ENCODE measurements at places on chromosomes 11 and 22.

GRCh38 chr11:96367342-96367741, 22.4 kb downstream of the CCDC82 start:
- DNase-seq: no peak

GRCh38 chr22:19434401-19434800, 2.1 kb downstream of the MRPL40 start:
- no peak for DNase-seq

GRCh38 chr11:120183701-120184141, 27.1 kb upstream of the OAF start:
- DNase-seq: no peak

DNA sequence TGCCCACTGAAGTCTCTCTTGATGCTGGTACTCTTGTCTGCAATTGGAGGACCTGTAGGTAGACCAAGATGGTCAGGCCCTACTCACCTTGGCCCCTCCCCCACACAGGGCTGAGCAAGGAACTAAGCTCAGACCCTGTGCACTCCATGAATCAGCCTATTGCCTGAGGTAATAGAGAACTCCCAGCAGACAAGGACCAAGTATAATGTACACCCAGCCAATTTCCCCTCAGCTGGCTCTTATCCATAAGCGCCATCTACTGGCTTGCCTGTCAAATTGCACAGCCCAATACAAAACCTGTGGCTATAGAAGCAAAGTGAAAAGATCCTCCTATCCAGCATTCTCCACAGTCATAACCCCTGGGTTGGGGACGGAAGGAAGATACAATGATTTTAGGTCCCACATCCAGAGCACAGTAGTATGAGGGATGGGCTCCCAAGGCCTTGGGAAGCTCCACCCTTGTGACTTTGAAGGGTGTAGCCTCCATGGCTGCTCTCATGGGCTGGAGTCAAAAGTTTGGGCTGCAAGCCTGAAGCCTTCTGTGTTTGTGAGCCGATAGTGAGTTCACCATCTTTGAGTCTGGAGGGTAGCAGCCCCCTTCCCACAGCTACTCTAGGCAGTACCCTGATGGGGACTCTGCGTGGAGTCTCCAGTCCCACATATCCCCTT, 56.0 kb downstream of the GLYATL2 start:
- peak; percentile 89 for DNase-seq

DNA sequence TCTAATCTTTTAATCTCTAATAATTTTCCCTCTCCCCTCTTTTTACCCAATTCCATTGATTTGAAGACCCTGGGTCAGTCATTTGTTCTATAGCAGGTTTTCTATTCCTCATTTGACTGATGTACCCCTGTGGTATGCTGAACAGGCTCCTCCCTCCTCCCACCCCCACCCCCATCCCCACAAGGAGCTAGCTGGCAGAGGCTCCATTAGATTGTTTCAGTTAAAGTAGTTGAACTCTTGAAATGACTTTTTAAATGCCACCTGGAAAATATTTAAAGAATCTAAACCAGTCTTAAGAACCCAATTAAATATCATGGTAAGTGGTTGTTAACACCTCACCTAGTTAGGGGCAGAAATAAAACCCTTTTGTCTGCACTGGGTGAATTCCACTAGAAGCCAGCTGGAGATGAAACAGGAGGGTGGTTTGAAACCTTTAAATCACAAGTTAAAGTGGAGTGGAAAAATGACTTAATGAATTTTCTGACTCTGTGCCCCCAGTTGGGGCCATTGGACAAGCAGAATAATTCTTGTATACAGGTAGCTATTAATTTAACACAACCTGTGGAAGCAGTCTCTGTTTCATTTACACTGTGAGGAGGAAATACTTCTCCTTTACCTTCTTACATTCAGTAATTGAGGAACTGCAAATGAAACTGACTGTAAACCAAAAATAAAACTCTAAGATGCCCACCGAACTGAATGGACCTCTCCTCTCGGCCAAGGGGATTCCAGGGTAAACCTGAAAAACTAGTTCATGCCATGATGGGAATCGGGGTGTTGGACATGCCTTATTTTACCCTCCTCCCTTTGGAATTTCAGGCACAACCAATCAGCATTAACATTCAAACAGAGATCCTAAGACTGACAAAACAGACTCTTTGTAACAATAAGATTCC, 30.7 kb downstream of the PRR5L start:
- DNase-seq: no peak

DNA sequence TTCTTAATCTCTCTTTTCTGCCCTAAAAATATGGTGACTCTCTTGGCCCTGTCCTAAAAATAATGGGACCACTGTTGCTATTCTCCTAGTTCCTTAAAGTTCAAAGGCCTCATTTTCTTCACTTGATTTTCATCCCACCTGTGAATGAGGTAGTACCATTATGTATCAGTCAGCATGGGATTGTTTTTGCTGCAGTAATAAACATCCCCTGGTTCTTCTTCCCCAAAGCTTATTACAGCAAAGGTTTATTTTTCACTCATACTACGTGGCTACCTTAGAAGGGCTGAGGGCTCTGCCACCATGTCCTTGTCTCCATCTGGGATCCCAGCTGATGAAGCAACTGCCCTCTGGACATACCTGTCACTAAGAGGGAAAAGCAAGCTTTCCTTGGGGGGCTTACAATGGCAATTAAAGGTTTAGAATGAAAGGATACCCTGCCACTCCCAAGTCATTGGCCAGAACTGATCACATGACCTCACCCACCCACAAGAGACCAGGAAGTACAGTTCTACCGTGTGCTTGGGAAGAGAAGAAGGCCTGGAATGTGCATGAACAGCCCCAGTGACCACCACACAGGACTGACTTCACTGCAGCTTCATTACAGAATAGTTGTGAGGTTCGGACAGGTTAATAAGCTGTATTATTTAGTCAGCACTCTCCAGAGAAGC, 7.8 kb downstream of the TTC38 start:
- no peak for DNase-seq

- DNase-seq: no peak
These were observed 81.3 kb upstream of the CADM1 start for GRCh38 chr11:115585361-115586024.

DNA sequence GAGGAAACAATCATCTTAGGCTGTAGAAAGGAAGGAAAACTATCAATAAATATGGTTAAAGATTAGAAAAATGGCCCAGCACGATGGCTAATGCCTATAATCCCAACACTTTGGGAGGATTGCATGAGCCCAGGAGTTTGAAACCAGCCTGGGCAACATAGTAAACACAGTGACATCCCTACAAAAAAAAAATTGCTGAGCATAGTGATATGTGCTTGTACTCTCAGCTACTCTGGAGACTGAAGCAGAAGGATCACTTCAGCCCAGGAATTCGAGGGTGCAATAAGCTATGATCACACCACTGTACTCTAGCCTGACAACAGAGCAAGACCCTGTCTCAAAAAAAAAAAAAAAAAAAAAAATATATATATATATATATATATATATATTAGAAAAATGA, 54.9 kb downstream of the ARFGAP2 start:
- DNase-seq: no peak

DNA sequence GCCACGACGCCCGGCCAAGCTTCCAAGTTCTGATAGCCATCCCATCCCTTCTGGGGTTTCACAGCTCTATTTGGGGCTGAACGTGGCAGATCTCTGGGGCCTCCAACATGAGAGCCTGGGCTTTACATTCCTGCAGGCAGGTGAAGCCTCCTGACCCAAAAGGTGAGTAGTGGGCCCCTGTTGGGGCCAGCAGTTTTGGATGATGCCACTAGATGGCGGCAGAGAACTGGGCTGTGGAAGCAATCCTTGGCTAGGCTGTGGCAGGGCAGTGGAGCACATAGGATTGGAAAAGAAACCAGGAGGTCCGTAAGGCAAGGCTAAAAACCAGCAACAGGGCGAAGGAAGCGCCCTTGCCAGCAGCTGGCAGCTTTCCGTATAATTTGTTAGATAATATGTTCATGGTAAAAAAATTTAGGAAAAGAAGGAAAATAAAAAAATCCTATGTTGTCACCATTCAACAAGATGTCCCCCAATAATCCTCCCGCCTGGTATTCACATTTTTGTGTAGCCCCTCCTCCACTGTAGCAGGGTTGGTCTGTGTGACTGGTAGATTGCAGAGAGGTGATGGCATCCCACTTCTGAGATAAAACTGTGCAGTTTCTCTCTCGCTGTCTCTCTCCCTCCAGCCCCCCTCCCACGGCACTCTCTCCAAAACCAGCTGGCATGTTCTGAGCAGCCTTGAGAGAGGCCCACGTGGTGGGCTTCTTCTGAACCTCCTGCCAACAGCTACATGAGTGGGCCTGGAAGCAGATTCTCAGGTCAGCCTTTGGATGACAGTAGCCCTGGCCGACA, 43.6 kb upstream of the OR4B1 start:
- DNase-seq: no peak

DNA sequence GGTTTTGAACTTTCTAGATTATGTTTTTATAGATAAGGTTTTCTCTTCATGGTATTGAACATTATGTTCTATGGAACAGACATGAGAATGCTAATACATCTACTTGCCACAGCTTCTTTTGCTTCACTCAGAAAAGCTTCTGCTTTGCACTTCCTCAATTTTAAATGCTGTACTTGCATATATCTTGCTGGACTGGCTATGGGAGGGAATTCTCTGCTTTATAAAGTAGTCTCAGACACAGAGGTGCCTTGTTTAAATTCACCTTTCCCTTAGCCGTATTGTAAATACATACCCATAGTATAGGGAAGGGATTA, 173.9 kb downstream of the DDX10 start:
- DNase-seq: no peak

DNA sequence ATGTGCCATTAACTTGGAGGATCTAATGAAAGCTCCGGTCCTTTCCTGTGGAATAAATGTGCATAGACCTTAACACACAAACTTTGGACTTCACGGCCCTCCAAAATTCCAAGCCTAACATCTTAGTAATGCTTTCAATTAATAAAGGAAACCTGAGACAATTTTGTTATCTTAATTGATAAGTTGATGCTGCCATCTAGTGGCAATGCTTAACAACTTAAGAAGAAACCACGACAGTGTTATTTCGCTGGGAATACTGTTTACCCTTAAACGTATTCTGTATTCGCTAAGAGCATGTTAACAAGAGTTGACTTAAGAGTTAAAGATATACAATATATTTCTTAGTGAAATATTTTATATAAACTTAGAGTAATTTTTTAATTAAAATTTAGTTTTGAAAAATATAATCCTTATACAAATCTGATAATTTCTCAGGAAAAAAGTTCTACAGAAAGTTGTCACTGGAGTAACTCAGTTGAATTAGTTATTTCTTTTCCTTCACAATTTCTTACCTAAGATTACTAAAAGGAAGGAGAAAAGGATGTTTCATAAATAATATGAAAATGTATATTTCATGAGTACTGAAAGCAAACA, 35.0 kb upstream of the OR9G4 start:
- DNase-seq: no peak

- no peak for DNase-seq
These were observed 115.0 kb downstream of the TMPRSS5 start for GRCh38 chr11:113591117-113591516.

- DNase-seq: no peak
These were observed 55.1 kb downstream of the AAMDC start for GRCh38 chr11:77876045-77876444.

- no peak for DNase-seq
These were observed 19.2 kb upstream of the ADSL start for GRCh38 chr22:40326905-40327735.

GRCh38 chr11:79201677-79202347, 239.0 kb downstream of the TENM4 start:
- peak; percentile 26 for DNase-seq

- no peak for DNase-seq
These were observed at the start of gene SAA1 for GRCh38 chr11:18265949-18266348. SAA1 (plus strand) TSS chr11:18266264; CDS start chr11:18266888, 624 bp downstream.

DNA sequence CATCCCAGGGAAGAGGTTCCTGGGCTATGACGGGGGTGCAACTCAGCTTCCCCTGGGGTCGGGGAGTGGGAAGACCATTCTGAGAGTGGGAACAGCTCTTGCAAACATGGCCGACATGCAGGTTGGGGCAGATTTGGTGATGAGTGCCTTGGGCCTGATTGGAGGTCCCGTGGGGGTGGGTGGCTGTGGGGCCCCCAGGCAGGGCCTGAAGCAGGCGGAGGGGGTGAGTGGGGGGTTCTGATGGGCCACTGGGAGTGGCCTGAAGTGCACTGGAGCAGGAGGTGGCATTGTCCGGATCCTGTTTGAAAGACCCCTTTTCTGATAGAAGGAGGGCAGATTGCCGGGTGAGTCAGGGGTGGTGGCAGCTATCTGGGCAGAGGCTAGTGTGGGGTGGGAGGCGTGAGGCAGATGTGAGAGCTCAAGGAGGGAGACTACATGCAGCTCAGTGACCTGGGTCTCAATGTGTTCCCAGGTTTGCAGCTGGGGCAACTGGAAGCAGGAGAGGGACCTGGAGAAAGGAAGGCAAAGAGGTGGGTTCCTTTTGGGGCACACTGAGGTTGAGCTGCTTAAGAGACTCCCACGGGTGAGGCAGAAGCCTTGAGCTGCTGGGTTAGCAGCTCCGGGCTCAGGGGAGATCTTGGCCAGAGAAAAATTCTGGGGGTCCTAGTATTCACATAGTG, 15.1 kb downstream of the MYEOV start:
- DNase-seq: no peak

DNA sequence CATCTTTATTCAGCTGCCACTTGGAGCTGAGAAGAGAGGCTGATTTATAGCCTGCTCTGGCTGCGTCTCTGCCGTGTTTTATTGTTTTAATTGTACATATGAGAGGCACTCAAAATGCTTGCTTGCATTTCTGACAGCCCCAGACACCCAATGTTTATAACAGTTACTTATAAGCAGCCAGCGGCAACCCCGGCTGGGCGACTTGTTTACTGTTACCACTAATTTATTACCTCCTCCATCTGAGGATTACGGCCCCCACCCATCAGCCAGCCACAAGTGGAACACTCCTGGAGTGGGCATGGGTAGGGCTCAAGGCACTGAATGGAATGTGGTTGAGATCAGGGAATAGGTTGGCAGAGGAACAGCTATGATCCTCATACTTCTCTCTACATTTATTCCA, 61.2 kb downstream of the CLPB start:
- DNase-seq: no peak

DNA sequence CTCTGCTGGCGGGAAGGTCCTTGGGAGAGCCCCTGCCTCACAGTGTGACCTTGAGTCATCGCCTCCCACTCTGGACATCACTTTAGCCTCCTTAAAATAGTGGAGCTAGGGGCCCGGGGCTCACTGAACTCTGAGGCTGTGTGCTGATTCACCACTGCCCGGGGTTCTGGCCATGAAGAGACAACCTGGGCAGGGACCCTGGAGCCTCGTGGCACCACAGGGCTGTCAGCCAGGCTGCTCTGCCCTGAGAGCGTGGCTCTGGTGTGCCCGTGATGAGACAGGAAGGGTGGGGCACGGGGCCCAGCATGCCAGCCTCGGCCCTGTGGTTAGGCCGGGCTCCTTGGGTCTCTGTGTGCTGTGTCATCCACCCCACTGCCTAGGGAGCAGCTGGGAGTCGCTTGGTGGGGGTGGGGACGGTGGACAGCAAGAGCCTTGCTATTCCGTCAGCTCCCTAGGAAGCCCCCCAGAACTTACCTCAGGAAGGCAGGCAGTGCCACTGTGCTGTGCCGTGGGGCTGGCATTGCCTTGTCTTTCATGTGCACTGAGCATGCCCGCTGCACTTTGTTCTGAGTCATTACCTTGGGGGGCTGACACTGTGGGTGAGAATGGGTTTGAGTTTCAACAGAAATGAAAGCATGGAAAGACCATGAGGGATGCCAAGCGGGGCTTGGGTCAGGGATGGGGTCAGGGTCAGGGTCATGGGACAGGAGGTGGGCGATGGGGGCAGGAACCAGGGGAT, 31.7 kb downstream of the TPCN2 start:
- no peak for DNase-seq
